ENCODE measurements at places on chromosomes 3 and 15.

GRCh38 chr15:26772154-26773066 lies at the start of gene GABRB3:
Gene GABRB3 (minus strand): TSS chr15:26773066.
- DNase-seq, result no peak

DNA sequence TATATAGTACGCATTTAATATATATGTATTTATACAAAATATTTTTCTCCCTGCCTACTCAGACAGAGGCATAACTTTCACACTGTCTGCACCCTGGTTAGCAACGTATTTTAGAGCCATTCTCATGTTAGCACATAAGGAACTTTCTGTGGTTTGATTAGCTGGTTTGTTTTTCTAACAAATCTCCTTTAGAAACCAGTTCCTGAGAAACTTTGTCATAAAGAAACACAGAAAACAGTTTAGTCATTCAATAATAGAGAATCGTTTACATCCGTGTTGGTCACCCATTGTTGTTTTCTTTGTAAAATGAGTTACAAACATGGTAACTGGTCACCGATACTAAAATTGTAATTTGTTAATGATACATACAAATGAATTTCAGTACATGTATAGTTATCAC lies 5.9 kb upstream of the NGRN start:
- no peak for DNase-seq

GRCh38 chr15:49301562-49301961 lies 121.5 kb upstream of the FGF7 start:
- no peak for DNase-seq

- no peak for DNase-seq
These were observed 59.9 kb downstream of the ADCY5 start for GRCh38 chr3:123388811-123389627.

DNA sequence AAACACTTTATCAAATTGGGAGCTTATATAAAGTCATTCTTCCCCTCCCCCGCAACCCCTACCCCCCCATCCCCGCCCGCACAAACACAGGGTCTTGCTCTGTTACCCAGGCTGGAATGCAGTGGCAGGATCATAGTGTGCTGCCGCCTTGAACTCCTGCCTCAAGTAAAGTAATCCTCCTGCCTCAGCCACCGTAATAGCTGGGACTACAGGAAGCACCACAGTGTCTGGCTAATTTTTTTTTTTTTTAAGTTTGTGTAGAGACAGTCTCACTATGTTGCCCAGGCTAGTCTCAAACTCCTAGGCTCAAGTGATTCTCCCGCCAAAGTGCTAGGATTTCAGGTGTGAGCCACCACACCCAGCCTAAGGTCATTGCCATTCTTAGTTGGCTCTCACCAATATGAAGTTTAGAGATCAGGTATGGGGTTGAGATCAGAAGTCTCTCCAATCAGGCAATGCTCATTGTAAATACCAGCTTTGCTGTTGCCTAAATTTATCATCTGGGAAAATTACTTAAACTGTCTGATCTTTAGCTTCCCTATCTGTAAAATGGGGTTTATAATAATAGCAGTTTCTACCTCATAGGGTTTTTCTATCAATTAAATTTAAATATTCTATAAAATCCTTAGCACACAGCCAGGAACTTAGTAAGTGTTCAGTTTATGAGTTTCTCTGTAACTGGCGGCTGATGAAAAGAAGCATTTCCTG lies 60.3 kb downstream of the TGFBR2 start:
- DNase-seq, result no peak

All from lower leg skin (tissue), 4 donors.